ENCODE measurements at places on chromosomes 12 and 14.

GRCh38 chr12:6215932-6216494 lies 15.8 kb downstream of the CD9 start:
- no peak for DNase-seq

- DNase-seq, result no peak
Measured at GRCh38 chr12:115598871-115599811, 678.4 kb downstream of the MED13L start.

DNA sequence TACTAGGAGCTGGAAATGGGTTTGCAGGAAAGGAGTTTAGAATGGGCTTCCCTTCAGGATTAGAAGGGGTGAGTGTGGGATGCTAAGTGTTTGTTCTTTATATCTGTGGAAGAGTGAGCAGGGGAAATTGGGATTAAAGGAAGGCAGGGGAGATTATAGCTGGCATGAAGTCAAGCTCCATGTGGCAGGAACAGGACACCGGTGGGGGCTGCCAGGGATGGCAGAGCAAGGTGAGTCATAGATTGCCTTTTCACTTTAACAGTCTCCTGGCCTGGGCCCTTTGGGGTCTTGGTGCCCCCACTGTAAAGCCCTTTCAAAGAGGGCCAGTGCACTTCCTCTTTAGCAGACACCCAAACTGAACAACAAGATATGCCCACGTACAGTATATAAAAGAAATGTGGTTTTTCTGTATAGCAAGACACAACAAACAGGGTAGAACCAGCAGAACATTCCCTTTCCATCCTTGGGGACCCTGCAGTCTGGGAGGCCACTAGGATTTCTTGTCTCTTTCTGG lies 23.1 kb upstream of the FBXO21 start:
- DNase-seq, result no peak

DNA sequence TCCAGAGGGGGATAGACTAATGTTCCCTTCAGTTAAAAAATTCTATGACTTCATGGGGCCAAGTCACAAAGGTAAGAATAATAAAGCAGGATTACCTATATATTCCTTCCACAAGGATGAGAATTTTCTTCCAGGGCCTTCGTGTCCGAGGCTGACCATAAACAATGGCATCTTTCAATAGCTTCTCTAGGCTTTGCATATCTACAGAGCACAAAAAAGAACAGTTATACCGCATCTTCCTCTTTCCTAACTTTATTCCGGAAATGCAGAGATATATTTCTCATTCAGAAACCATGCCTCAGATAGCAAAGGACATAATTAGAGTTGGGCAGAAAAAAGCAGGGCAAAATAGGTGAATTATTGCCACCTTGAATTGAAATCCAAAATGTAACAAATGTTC lies 58.3 kb upstream of the ISM2 start:
- DNase-seq, result no peak

- DNase-seq, result no peak
Measured at GRCh38 chr12:75097003-75097402, 112.6 kb downstream of the KCNC2 start.

- DNase-seq, result no peak
Measured at GRCh38 chr12:110348431-110349059, 55.0 kb downstream of the ANAPC7 start.

- no peak for DNase-seq
Measured at GRCh38 chr12:77808534-77808933, 22.2 kb upstream of the NAV3 start.

DNA sequence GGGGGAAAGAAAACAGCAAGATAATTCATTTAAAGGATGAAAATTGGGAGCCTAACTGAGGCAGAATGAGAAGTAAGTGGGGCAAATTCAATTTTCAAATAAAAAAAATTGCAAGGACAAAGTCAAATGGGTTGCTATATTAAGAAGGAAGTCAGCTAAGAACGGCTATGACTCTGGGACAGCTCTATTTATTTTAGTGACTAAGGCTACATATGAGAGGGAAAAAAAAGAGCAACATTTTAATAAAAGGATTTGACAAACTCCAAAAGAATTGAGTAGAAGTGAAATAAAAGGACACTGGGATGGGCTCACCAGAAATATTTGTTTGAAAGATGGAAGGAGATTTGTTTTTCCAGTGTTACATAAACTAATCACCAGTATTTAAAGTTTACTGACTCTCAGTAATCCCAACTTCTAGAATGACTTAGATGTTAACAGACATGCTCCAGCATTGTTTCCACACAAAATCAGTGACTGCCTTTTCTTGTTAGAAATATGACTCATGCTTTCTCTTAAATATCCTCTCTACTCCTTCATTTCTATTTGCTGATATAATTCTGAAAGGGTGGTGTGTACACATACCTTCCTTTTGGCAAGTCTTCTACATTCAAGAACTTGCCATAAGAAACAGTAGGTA lies 198.5 kb downstream of the SLC25A21 start:
- DNase-seq, result no peak

DNA sequence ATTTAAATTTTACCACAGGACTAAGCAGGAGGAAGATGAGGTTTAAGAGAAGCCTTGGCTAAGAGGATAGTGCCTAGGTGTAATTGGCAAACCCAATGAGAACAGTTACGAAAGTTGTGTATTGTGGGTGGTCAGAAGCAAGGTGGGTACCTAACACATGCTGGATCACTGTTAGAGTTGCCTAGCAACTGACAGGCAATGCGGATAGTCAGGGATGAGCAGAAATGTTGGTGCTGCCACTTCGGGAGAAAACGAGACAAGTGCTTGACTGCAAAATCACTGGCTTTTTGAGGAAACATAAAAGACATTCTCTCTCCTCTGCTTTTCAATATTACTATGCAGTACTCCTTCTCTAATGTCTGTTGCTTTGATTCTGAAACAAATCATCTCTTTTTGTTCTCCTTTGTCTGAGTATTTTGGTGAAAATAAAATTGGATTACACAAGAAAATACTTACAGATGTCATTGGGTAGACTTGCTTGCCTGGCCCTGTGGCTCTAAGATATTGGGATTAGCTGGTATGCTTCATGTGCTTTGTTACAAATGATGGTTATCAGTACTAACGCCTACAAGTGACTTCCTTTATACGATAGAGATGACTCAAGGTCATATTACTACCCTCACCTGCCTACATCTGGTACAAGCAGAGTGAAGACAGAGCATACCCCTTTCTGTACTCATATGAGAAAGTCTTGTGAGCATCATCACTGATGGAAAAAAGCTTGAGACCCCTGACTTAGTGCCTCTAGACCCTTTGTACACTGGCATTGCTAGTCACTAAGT lies 48.0 kb downstream of the TDP1 start:
- no peak for DNase-seq

DNA sequence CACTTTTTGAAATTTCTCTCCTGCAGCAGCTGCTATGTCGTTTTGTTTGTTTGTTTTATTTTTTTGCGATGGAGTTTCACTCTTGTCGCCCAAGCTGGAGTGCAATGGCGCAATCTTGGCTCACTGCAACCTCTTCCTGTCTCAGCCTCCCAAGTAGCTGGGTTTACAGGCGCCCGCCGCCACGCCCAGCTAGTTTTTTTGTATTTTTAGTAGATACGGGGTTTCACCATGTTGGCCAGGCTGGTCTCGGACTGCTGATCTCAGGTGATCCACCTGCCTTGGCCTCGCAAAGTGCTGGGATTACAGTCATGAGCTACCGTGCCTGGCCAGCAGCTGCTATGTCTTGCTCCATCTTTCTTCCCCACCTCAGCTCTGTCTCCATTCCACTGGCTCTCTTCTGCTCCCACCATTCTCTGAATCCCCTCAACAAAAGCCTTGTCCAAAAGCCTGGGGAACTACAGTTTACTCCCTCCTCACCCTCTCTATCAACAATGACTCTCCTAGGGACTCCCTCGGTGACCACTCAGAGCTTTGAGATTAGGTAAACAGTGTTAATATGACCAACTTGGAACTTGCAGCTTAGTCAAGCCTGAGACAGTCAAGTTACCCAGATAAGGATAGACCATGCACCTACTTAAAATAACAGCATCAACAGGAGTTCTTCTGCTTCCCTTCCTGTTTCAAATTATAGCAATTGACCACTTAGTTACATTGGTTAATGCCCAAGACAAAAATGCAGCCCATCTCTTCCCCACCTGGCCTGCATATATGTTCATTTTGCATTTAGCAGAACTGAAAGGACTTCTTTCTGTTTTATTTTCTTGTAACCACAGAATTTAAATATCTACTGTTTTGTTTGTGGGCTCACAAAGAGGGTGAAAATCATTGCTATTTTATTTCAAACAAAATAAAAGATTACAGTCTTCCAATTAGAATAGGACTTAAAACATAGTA lies 189.0 kb upstream of the AMIGO2 start:
- no peak for DNase-seq

GRCh38 chr12:129138776-129139175 lies 285.5 kb downstream of the GLT1D1 start:
- no peak for DNase-seq

DNA sequence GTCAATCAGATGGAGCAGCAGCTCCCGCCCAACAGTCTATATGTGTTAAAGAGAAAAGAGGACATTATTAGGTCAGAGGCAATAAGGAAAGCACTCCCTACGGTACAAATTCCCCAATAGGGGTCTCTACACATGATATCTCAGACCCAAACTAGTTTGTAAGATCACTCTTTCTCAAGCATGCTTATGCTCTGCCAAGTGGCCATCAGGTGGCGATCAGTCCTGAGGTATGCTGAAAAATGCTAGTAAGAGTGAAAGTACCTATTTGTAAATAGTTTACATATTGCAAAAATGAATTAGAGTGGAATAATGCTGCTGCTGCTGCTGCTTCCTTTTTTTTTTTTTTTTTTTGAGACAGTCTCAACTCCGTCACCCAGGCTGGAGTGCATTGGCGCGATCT lies 61.0 kb downstream of the CPM start:
- no peak for DNase-seq

GRCh38 chr14:44383636-44384035 lies 123.4 kb downstream of the FSCB start:
- no peak for DNase-seq

DNA sequence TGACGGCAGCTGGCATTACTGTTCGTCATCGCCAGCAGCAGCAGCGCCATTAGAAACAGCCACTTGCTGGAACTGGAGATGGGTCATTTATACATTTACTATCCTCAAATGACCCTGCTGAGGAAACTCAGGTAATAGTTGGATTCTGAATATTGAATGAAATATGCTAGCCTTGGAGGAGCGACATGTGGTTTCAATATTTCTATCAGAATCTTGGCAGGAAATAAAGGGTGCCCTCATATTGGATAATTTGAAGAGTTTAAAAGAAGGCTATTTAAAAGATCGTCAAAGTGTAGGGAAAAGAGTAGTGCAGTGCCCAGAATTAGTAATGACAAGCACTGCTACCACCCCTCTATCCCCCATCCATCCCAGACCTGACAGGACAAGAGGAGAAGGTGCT lies 109.6 kb upstream of the CPM start:
- DNase-seq, result no peak

All from natural killer cell treated with Interleukin-12 subunit alpha and Interleukin-12 subunit beta and Interleukin-15 and Interleukin-18, amount 100 ng/mL, for 72 hours (primary cell).